Stimulated activated CD4-positive, alpha-beta T cell treated with anti-CD3 and anti-CD28 coated beads, TNF-alpha, amount 100 ng/mL, for 4 hours (primary cell): ENCODE measurements at places on chromosomes 6 and 20.

DNA sequence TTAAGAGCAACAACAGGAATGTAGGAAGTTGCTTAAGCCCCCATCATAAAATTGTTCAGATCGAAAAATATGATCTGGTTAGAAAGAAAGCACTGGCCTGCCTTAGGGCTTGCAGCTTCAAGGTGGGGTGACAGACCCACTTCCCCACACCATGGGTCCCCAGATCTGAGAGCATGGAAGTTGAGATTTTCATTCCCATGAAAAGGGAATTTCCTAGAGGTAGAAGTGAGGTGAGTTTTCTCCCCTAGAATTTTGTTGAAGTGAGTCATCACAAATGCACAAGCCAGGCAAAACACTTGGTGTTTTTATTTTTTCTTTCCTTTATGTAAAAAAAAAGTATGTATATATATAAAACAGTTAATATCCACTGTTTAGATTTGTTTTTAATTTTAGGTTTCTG is 213.6 kb upstream of the SUPT3H start:
- no peak for DNase-seq

- DNase-seq, result no peak
These were observed 141.3 kb downstream of the MAP3K7 start for GRCh38 chr6:90445533-90446108.

GRCh38 chr6:89993411-89993810 is 99.1 kb downstream of the GJA10 start:
- no peak for DNase-seq

- no peak for DNase-seq
These were observed 123.5 kb downstream of the MAP3K7 start for GRCh38 chr6:90463359-90463758.

GRCh38 chr6:54719131-54719530 is 127.4 kb upstream of the FAM83B start:
- DNase-seq, result no peak

GRCh38 chr6:160173806-160174527 is 52.4 kb downstream of the SLC22A1 start:
- no peak for DNase-seq

- no peak for DNase-seq
These were observed 4.5 kb downstream of the HSPA1A start for GRCh38 chr6:31819871-31820299.

- DNase-seq, result no peak
These were observed 15.1 kb downstream of the ACSS1 start for GRCh38 chr20:25042531-25043498.

DNA sequence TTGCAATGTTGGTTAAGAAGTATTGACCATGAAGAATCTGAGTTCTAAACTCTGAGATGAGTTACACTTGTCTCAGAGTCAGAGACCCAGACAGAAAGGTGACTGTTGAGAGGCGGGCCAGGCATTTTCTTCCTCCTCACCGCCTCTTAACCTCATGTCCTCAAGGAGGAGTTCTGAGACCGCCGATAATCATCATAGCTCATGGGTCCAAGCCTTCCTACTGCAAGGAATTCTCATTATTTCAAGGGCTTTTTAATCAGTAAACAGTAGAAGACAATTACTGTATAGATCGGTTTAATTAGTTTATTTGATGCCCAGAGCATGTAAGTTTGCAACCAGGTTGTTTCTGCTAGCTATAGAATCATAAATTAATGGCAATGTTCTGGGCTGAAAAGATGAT is 382.4 kb upstream of the MMS22L start:
- DNase-seq, result no peak

GRCh38 chr20:14470977-14471661 is 133.7 kb upstream of the FLRT3 start:
- DNase-seq, result no peak

DNA sequence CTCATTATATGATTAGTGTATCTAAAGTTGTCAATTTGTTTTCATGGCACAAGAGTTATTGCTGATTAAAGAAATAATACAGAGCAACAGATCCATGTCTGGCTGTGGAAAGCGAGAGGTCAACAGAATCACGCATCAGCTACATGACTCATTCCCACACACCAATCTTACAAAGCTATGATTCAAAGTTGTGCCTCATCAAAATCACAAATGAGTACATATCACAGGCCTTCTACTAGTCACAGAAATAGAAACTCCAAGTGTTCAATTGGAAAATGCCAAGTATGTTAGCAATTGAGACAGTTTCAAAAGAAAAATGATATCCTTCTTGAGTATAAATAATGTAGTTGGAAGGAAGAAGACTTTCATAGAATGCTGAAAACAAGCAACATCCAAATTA is 57.8 kb upstream of the NKAIN2 start:
- DNase-seq, result no peak

GRCh38 chr20:1711266-1711665 is 53.7 kb upstream of the SIRPG start:
- no peak for DNase-seq

GRCh38 chr6:108565091-108565766 is 4.5 kb downstream of the FOXO3 start:
- DNase-seq, result no peak

GRCh38 chr6:11497881-11498280 is 39.7 kb upstream of the TMEM170B start:
- DNase-seq, result no peak

DNA sequence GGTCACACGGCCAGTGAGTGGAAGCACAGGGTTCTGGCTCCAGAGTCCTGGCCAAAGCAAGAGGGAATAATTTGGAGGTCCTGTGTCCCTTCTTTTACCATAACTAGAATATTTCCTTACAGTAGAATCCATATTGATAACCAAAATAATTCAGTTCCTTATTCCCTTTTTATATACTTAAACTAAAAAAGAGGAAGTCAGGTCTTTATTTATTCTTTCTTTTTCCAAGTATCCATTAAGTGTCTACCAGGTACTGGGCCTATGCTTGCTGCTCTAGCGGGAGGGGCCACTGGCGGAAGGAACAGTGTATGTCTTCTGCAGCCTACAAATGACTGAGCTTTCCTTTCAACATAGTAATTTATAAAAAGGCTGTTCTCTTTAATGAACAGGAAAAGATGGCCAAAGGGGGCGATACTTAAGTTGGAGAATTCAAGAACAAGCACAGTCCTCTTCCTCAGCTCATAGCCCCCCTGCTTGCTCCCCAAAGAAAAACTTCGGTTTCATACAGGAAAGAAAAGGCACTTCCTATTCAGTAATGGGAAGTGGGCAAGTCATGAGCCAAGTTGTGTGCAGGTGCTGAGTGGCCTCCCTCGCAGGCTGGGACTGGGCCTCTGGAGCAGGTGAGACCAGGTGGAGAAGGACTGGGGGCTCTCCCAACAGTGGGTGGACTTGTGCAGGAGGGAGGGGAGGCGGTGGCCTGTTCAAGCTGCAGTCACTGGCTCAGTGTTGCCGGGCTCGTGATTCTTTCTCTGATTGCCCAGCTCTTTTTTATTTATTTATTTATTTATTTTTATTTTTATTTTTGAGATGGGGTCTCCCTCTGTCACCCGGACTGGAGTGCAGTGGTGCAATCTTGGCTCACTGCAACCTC is 110.9 kb downstream of the ARMC2 start:
- DNase-seq, result no peak

DNA sequence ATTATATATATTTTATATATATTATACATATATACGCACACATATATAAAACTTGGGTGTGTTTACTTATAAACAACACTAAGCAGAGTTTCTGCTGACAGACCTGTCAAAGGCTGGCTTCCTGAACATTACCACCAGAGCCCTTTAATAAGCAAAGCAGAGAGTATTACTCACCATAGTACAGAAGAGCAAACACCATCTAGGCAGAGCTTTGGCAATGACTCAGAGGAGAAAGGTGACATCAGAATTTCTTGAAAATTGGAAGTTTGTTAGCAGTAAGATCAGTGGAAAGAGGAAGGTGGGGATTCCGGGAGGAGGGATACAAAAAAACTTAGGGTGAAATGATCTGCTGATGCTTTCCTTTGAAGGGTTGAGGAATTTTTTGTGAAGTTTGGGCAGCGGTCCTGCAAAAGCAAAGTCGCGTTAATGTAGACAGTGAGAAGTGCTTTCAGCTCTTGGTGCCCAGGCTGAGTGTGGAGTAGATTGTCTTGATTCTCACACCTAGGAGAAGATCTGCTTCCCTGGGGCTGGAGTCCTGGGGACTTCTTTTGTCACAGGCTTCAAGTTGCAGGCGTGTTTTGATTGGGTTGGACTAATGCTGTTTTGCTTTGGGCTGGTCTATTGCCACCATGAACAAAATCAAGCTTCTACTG is 109.6 kb upstream of the BACH2 start:
- DNase-seq, result no peak
